ENCODE measurements at places on chromosomes 16 and 17.

DNA sequence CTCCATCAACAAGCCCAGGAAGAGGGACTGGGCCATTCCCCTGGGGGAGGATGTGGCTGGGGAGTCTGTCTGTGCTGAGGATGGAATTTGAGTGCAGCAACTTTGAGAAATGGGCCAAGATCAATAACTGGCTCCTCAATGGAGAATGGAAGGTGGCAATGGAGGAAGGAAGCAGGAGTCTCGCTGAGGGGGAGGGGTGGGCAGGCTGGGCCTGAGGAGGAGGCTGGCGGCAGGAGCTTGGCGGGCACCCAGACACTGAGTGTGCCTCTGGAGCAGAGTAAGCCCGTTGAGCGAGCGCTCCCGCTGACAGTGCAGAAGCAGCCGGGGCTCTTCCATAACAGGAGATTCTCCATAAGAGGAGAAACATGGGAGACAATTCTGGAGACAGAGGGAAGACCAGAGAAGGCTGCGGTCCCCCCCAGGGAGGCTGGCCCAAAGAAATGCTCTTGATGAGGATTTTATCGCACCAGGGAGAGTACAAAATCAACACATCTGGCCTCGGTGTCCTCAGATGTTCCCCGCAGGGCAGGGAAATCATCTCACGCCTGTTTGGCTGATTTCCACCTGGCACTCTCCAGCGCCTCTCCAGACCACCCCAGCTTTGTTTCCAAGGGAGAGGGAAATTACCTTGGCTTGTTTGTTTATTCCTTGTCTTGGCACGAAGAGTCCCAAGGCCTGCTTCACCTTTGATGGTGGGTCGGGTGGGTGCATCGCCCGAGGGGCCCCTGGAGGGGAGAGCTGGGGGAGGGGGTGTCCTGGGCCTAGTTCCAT, 2.8 kb upstream of the MMP15 start:
- DNase-seq: no peak

GRCh38 chr16:66256919-66257318, 109.6 kb upstream of the CDH5 start:
- DNase-seq: no peak

DNA sequence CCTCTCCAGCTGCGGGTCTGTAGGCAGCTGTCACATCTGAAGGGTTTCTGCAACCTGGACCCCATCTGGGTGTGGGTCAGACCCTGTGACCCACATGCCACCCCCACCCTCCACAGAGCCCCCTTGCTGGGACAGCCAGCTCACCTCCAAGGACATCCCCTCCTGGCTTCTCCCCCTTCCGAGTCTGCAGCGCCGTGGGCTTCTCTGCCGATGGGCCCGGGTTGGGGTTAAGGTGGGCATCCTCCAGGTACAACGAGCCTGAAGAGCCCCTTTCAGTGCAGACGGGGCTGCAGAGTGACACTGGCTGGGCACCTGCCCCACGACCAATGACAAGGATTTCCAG, 28.9 kb downstream of the OR1D5 start:
- no peak for DNase-seq

GRCh38 chr17:61410141-61411010, 10.7 kb downstream of the TBX2 start:
- DNase-seq: peak; percentile 79

DNA sequence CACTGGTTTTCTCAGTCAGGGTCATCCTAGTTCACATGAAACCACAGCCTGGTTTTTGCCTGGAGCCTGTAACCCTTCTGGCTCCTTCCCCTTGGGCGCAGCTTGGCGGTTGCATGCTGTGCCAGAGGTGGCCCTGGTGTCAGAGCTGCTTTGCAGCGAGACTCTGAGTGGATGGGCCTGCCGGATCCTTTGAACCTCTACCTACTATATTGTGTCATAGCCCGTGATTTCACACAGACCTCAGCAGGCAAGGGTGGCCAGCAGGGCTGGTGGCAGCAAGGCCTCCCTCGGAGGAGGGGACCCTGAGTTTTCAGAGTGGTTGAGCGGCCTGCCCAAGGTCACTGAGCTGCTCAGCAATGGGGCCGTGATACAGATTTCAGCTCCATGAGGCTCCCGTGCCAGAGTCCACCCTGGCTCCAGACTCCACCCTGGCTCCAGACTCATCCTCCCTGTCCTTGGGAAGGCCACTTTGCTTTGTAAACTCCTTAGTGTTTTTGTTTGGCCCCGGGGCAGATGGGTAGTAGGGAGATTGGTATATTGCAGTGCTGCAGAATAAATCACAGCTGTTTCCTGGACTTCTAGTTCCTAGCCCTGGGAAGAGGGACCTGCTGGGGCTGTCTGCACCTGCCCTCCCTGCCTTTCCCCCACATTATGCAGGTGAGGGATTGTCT, 9.7 kb downstream of the MPRIP start:
- no peak for DNase-seq

DNA sequence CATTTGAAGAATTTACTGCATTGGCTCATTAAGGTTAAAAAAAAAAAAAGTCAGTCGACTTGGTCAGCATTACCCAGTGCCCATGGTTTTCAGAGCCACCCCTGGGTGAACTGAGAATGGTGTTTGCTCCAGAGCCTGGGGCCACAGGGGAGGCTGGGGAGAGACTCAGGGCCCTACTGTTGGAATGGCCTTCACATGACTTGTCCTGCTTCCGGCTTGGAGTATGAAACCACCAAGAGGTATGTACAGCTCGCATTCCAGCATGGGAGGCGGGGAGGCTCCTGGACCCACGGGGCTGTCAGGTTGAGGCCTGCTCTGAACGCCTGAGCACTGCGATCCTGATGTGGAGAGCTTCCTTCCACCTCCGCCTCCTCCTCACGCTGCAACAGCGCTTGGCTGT, 36.8 kb downstream of the MSI2 start:
- DNase-seq: no peak

- no peak for DNase-seq
Measured at GRCh38 chr16:75380870-75381269, 52.4 kb downstream of the CFDP1 start.

DNA sequence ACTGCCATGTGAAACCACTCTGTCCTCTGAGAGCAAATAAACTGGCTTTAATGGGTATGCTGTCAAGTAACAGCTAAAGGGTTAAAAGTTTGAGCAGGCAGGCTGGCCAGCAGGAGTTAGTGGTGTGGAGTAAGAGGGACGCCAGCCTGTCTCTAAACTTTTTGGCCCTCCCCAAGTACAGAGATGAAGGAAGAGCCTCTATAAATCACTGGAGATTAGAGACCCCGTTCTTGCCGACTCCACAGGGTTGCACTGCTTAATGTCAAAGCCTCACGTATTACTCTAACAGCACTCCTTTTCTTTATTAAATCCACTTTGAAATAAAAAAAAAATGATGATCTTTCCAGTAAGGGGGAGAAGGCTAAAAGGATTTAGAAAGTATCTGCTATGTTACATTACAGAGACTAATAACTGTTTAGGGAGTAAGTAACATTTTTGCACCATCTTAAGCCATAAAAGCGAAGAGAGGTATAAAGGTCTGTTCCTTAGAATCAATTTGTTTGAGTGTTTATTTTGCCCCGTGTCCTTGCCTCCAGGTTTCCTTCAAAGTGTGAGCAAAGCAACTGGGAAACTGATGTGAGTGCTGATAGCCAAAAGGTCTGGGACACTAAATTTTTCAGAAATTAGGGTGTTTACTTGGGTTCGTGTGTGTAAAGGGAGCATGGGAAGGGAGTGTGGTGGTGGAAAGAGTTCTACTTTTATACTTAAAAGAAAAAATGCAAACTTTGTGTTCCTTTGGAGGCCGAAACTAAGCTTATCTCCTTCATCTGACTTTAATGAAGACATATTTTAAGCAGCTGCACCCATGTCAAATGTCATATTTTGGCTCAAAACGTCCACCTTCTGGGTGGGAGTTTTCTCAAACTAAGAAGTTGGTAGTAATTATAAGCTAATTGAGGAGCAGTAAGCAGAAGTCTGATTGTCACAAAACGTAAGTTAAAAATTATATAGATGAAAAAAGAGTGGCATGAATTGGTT, 109.9 kb upstream of the TBX2 start:
- DNase-seq: no peak

- peak; percentile 65 for DNase-seq
Measured at GRCh38 chr16:1333149-1333812, at the start of gene BAIAP3. TSS of gene BAIAP3 (plus strand) at chr16:1333645. CDS start at chr16:1338550, 4,905 bp downstream.

All from activated CD4-positive, alpha-beta T cell treated with anti-CD3 and anti-CD28 coated beads, Interleukin-2, Interleukin-6, amounts not matched to agents 100 ng/mL and 50 ng/mL, durations not matched to agents 16 hours and 8 hours (primary cell).